ENCODE measurements at places on chromosomes 12 and 14.

DNA sequence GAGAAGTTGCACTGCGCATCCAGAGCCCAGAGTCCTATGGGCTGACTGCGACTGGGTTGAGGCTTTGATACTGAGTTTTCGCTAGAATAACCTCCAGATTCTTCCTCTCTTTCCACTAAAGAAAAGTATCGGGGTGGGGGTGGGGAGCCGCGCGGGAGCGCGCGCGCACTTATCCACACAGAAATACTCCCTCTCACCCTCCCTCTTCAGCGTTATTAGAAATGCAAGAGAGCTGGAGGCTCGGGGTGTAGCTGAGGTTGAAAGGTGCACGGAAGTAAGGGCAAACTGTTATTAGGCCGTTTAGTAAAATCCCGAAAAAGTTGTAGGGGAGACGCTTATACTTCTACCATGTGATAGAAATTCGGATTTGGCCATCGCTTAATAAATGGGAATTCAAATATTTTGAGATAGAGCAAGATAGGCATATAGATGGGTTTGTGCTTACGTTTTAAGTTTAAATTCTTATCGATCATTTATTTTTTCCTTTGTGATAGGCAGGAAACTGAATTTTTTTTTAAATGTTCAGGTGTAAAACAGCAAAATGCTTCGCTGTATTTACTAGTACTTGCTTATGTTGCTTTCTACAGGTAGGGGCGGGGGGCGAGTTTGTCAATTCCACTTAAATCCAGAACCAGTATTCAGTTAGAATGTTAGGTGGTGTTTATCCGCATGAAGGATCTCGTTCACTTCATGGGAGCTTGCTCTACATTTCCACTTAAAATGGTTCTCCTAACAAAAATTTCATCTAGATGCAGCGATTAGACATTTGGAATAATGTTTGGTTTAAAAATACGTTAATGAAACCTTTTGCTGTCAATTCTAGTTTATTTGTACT, 1.1 kb downstream of the ARHGAP5 start:
- no peak for DNase-seq

DNA sequence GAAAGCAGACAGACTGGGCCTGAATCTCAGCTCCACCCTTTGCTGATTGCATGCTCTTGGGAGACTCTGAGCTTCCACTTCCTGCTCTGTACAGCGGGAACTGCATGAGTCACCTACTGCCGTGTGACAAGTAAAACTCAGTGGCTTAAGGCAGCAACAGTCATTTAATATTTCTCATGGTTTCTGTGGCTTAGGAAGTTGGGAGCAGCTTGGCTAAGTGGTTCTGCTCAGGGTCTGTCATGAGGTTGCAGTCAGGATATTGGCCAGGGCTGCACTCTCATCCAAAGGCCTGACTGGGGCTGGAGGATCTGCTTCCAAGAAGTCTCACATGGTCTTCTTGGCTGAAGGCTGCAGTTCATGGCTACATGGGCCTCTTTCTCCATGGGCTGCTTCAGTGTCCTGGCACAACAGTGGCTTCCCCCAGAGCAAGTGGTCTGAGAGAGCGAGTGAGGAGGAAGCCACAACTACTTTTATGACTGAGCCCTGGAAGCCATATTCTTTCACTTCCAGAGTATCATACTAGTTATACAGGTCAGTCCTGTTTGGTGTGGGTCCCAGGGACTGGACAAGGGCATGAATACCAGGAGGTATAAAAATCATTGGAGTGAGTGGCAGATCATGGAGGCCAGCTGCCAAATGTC, 49.7 kb downstream of the FAM222A start:
- no peak for DNase-seq

DNA sequence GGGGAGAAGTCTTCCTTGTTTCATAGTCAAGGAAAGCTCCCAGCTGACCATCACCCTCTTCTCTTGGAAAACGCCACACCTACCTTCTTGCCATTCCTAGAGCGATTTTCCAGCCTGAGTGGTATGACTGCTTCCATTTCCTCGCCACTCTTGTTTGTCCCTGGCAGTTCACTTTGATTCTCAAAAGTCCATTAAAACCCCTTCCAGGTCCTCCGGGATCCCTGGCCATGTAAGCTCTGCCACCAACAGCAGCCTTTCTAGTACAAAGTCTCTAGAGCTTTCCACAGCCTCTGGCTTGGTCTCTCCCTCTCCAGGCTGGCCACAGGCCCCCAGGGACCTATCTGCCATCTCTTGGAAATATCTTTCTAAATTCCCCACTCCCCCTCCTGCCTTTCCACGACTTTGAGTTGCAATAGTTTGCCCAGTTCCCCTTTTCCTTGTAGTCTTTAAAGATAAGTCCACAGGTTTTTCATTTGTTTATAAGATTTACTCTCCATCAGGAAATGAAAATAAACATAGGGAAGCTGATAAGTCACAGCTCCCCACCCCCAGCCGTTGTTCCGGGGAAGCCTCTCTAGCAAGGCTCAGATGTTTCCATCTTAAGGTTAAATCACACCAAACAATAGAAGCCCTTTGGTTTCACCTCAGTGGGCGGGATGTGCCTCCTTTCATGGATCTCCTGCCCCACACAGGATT, 42.9 kb upstream of the SINHCAF start:
- no peak for DNase-seq

DNA sequence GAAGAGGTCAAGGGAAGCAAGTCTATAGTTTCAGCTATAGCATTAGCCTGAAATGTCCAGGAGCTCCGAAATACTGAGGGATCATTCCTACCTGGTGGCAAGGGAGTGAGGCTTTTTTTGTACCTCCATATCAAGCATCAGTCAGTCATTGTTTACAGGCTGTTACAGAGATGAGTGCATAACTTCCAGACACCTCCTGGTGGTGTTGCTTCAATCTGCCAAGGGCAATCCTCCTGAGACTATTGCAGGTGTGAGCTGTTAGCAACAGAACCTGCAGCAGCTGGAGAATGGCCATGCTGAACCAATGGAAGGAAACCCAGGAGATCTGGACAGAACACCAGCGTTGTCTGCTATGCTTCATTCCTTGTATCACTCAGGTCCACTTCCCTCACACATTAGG, 80.0 kb upstream of the SLC8A3 start:
- DNase-seq: no peak

GRCh38 chr12:14362352-14362751, 3.1 kb upstream of the ATF7IP start:
- DNase-seq: no peak

GRCh38 chr14:72275242-72275641, 343.0 kb downstream of the RGS6 start:
- DNase-seq: no peak
